Stimulated activated CD8-positive, alpha-beta memory T cell treated with anti-CD3 and anti-CD28 coated beads, Interleukin-7, amount 100 ng/mL, for 24 hours (primary cell): ENCODE measurements at places on chromosomes 12 and 14.

DNA sequence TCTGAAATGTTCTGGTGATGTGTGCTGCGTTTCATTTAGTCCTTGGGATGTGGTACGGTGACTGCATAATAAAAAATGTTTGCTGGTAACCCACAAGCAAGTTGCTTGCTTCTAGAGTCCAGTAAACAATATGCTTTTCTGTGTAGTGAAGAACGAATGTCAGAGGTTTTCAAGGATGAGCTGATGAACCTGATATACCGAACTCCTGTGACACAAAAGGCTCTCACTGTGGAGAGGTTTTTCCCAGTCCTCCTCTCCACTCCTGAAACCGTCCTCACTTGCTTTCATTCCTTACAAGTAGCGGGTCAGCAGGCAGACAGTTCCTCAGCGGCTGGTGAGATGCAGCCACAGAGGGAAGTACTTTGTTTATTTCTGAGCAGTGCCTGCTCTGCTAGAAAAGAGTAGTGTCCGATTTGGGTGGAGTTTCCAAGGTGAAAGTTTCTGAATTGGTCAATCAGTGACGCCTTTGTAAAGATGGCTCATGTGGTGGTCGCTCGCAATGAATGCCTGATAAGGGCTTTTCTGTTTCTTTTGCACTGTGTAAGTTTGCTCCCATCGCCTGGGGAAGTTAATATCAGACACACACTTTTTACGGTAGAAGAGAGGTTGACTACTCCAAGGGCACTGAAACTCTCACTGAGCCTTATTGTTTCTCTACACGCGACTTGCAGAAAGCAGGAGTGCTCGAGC is 3.0 kb downstream of the ETV6 start:
- DNase-seq = no peak

DNA sequence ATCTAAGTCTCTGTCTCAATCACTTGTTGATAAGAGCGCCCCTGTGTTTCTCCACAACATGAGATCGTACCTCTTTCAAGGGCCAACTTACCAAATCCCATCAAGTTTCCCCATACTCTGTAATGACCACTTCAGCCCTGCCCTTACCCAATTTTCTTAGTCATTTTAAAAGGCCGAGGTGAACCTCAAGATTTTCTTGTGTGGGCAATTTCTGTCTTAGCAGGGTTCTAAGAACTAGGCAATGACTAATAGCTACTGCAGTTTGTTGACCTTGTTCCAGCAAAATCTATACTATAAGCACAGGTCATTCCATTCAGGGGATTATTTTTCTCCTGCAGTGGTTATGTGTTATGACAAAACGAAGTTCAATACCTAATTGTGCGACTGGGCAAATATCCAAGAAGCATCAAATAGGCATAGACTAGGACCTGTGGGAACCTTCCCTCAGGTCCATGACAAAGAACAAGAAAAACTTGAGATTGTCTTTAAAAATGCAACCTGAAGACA is 359.8 kb downstream of the PCNX1 start:
- DNase-seq = no peak

GRCh38 chr12:68775121-68775630 is 29.2 kb downstream of the SLC35E3 start:
- no peak for DNase-seq

- DNase-seq = no peak
Observed at GRCh38 chr14:90756755-90757345, 59.4 kb downstream of the TTC7B start.

DNA sequence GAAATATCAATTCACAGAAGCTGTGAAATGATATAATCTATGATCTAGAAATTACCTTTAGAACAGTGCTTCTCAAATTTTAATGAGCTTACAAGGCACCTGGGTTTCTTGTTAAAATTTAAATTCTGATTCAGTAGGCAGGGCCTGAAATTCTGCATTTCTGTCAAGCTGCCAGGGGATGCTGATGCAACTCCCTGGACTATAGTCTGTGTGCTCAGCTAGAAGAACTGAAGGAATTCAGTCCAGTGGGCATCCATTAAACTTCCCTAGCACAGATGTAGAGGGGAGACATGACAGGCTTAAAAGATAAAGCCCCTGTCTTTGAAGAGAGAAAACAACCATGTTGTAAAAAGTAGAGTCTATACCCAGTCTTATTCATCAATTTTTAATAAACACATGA is 441.8 kb downstream of the TMTC2 start:
- no peak for DNase-seq

DNA sequence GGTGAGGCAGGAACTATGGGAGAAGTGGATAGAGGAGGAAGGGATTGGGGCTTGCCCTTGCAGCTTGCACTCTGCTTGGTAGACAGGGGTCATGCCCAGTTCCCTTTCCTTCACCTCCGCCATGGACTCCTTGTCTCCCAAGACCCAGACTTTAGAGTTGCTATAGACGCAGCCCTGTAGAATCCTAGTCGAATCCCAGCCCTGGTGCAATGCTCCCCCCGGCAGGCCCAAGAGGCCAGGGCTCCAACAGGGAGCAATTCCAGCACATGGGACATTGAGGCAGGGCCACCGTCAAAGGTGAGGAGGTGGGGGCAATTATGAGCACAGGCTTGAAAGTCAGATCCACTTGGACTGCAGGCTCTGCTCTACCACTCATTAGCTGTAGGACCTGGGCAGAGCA is 29.5 kb upstream of the BCDIN3D start:
- no peak for DNase-seq

DNA sequence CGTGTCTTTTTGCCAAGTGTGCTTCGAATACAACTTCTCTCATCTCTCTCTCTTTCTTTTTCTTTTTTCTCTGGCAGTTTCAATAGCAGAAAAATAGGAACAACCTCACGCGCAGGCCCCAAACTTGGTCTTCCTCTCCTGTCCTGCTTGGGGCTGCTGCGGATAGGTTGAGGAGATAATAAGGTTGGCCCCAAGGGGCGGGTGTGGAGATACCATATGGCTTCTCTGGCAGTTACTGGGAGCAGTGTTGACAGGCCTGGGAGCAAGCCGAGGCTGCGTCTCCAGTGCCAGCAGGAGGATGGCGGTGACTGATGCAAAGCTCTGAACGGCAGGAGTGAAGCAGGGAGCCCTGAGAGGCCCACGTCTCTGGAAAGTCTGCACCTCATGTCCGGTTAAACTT is 89.5 kb upstream of the MANSC4 start:
- no peak for DNase-seq

- no peak for DNase-seq
Observed at GRCh38 chr12:34186492-34186891, 164.2 kb downstream of the ALG10 start.

- DNase-seq = no peak
Observed at GRCh38 chr14:59134307-59134706, 54.2 kb upstream of the DAAM1 start.

GRCh38 chr14:66380143-66380542 is 106.0 kb upstream of the CCDC196 start:
- no peak for DNase-seq

- DNase-seq = peak; percentile 11
Observed at GRCh38 chr14:105363847-105364708, 34.3 kb upstream of the TEX22 start.

DNA sequence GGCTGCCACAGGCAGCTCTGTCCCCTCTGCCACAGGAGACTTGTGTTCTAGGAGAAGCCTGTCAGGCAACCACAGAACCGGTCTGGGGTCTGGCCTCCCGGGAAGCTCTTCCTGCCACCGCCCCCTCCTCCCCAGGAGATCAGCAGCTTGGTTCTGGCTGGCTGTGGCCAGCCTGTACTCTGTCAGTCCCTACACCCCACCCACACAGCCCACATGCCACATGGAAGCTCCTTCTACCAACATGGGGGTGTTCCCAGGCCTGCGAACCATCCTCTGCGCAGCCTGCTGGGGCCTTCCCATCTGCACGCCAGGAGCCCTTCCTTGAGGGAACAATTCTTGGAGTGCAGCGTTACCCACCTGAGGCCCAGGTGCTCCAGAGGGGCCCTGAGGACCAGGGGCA is 16.8 kb downstream of the TMEM106C start:
- DNase-seq = no peak

DNA sequence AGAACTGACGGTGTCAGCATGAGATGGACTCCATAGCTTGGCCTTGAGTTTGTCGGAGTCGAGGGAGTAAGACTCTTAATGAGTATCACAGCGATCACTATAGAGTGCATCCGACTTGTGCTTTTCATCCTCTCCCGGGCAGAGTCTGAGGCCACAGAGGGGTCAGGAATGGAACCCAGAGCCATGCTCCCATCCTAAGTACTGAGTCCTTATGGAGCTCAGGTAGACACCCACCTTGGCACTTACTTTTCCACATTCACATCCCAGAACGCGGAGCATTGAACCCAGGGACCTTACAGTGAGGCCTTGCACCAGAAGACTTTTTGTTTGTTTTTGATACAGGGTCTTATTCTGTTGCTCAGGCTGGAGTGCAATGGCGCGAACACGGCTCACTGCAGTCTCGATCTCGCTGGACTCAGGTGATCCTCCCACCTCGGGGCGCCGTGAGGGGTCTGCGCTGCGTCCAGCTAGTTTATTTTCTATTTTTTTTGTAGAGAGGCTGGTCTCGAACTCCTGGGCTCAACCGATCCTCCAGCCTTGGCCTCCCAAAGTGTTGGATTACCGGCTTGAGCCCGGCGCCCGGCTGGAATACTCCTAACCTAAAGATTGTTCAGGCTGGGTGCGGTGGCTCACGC is 719 bp upstream of the SRSF9 start:
- DNase-seq = no peak

GRCh38 chr14:80567905-80568536 is 356.7 kb upstream of the DIO2 start:
- DNase-seq = no peak

- DNase-seq = no peak
Observed at GRCh38 chr14:61296719-61297502, 15.8 kb upstream of the TMEM30B start.

GRCh38 chr12:59812716-59813115 is 216.9 kb downstream of the SLC16A7 start:
- DNase-seq = no peak

DNA sequence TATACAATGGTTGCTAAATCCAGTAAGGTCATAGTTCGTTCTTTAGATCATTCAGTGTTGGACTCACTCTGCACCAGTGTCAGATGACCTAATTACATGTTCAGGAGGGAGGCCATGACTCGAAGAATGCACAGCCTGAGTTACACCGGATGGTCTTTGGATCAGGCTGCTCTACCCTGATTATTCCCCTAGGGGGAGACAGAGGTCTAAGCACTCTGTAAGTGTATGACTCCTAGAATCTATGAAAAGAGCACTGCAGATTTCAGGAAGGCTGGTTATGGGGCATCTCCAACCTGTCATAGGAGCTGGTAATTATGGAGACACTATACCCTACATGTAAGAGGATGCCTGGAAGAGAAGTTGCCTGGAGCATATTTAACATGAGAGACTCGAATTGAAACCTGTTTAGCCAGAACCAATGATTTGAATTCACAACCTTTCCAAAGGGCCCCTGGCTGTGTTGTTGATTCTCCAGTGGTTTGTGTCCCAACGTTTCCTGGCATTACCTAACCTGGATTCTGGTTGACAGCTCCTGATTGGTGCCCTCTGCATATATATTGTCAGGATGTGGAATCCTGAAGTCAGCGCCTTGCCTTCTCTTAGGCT is at the start of gene MUCL1:
TSS of gene MUCL1 (plus strand) at position 584 of the 606 bp plus-strand sequence. CDS start 67 bp downstream, outside the sequence.
- peak; percentile 47 for DNase-seq

DNA sequence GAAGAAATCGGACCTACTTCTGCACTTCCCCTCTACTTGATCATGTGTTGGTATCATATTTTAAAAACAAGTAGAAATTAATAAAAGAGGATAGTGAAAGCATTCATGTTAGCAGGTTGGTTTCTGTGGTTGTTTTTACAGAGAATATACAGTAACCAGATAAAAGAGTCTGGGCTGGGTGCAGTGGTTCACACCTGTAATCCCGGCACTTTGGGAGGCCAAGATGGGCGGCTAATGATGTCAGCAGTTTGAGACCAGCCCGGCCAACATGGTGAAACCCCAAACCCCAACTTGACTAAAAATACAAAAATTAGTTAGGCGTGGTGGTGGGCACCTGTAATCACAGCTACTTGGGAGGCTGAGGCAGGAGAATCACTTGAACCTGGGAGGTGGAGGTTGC is 55.9 kb downstream of the LRP6 start:
- DNase-seq = no peak

DNA sequence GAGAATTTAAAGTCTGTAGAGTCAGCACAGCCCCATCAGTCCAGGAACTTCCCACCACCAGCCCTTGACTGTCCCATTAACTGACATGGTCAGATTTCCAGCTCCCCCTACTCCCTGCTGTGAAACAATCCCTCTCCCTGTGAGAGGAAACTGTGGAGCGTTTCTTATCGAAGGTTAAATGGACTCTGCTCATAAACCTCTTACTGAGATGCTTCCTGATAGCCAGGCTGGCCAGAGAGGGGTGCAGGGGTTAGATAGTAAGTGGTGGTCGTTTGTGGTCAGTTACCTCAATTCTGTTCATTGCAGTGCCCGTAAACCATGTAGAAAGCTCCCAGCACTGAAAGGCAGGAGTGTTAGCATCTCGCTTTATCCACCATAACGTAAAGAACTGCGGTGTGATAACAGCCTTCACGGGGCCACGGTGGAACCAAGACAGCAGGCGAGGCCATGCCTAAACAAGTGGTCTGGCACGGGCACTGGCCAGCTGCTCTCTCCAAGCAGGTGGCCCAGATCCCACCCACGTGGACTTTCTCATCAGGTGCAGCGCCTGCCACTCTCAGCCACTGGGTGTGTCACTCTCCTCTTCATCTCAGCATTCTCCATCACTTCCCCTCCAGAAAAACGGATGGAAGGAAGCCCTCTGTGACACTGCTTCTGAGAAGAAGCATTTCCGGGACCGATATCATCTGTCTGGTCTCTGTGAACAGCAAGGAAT is 102.2 kb downstream of the FBXL14 start:
- DNase-seq = no peak
